CD4-positive, alpha-beta T cell treated with Interleukin-21 for 1 hour (primary cell): ENCODE measurements at places on chromosomes 1 and 21.

DNA sequence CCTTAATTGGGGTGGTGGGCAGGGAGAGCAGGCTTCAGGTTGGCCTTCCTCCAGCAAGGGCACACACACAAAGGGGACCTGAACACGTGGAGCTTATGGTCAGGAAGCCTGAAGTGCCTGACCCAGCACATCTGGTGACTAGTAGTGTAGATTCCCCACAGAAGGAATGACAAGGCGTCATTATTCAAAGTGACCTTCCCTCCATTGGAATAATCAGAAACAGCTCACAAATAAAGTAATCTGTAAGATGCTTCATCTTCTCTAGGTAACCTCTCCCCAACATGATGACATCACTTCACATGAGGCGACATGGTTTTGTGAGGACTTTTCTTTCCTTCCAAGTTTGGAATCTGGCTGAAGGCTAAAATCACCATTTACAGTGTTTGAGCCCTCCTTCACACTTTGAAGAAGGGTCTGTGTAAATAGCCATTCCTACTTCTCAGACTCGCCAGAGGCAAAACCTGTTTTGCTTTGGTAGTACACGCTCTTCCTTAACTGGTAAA is 32.8 kb upstream of the ERG start:
- no peak for DNase-seq

GRCh38 chr1:182086136-182086535 is 24.6 kb upstream of the ZNF648 start:
- no peak for DNase-seq

GRCh38 chr1:235503403-235504121 is 690 bp downstream of the B3GALNT2 start:
- no peak for DNase-seq

GRCh38 chr1:234476172-234476571 is 2.8 kb downstream of the TARBP1 start:
- DNase-seq = no peak

DNA sequence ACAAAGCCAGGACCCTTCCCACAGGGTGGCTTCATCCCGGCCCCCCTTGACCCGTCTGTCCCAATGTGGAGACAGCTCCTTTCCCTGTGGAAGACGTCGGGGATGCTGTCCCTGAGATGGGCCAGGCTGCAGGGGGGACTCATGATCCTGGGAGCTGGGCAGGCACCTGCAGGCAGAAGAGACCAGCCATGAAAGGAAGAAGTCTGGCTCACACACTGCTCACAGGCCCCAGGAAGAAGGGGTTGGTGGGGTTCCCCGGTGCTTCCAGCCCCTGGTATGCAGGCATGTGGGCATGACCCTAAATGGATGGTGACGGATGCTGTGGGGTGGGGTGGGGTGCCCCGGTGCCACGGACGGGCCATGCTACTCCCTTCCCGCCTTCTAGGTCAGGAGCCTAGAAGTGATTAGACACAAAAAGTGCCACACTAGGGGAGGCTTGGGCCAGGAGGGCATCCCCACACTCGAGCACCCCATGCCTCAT is 8.3 kb downstream of the ACTRT2 start:
- no peak for DNase-seq

DNA sequence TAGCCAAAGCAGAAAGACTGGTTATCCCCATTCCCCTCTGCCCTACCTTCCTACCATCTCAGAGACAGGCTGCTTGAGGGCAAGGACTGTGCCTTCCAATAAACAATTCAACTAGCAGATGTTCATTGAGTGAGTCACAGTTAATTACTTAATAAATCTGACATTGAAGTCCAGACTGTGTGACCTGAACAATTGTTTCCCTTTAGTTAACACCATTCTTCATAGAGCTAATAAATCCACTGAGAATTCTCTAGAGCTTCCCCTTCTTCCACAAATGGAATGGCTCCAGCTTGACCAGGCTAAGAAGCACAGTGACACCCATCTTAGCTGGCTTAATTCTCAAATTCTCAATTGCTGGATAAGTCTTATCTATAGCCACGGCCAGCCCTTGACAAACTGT is 61.9 kb upstream of the GJA5 start:
- no peak for DNase-seq

GRCh38 chr1:2975466-2976179 is 45.6 kb upstream of the ACTRT2 start:
- no peak for DNase-seq

- peak; percentile 27 for DNase-seq
These were observed 12.8 kb downstream of the OTUD7B start for GRCh38 chr1:149997585-149998262.

- no peak for DNase-seq
These were observed 203.9 kb downstream of the C1orf94 start for GRCh38 chr1:34380526-34381124.

DNA sequence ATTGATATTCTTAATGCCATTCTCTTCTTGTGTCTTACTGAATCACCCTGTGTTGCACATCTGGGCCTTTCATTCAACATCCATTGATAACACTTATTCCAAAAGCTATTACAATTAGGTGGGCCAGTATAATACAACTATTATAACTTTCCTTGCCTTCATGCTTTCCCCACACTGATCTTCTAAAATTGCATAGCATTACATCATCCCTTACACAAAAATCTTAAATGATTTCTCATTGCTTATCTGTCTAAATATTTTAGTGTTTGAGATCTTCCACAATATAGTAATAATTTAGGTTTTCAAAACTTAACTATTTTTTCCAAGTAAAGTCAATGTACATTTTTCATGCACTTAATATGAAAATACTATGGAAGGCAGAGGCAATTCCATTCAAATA is 1634.1 kb downstream of the PLA2G4A start:
- DNase-seq = no peak

- no peak for DNase-seq
These were observed 258.9 kb upstream of the PROX1 start for GRCh38 chr1:213728593-213729536.

- no peak for DNase-seq
These were observed 78.8 kb downstream of the CEP350 start for GRCh38 chr1:180033390-180033789.

DNA sequence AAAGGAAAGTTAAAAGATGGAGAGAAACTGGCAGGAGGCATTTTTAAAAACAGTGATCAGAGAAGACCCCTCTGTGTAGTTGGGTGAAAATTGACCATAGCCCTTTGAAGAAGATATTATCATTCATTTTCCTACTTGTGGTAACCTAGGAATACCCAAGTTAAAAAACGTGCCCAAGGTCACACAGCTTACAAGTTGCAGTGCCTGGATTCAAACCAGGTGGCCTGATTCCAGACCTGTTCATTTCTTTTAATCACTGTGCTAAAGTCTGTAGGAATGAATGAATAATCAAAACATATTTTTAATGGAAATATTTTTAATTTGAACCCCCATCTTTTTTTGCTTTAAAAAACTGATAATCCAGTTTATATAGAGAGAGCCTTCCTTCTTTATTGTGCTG is 35.6 kb downstream of the MARK1 start:
- DNase-seq = no peak

- no peak for DNase-seq
These were observed 74.5 kb downstream of the C1orf21 start for GRCh38 chr1:184461321-184461720.

GRCh38 chr1:35454616-35455015 is 102.6 kb downstream of the KIAA0319L start:
- DNase-seq = no peak

GRCh38 chr21:45405819-45406762 is 1.1 kb downstream of the COL18A1 start:
- DNase-seq = no peak

DNA sequence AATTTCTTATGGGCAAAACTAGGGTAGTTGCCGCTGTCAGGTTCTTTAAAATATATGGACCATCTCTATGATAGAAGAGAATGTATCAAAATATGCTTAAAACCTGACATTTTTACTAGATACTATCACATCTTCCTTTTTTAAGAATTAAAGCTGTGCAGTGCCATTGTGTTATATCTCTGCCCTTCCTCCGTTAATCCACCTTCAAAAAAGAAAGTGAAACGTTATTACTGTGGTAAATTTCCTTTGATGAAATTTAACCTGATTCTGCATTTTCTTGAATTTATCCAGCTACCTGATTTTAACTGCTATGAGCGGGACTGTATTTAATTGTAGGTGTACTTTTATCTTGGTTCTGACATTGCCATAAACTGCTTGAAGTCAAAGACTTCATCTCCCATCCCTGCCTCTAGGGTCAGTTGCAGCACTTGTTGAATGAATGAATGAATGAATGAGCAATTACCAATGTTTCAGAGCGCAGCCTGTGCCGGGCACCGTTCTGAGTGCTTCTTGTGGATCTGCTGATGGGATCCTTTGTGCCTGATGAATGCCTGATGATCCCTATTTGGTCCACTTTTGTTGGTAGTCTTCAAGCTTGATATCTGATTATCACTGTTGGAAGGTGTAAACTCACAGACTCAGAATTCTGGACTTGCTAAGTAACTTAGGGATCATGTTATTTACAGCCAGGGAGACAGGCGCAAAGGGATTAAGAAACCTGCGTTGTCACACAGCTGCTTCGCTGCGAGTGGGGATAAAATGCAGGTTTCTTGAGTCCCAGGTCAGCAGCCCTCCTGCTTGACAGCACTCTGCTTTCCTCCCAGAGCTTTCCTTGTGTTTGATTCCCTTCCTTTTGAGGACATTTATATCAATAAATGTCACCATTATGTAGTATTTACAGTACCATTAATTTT is 30.1 kb downstream of the SMYD2 start:
- DNase-seq = peak; percentile 27

DNA sequence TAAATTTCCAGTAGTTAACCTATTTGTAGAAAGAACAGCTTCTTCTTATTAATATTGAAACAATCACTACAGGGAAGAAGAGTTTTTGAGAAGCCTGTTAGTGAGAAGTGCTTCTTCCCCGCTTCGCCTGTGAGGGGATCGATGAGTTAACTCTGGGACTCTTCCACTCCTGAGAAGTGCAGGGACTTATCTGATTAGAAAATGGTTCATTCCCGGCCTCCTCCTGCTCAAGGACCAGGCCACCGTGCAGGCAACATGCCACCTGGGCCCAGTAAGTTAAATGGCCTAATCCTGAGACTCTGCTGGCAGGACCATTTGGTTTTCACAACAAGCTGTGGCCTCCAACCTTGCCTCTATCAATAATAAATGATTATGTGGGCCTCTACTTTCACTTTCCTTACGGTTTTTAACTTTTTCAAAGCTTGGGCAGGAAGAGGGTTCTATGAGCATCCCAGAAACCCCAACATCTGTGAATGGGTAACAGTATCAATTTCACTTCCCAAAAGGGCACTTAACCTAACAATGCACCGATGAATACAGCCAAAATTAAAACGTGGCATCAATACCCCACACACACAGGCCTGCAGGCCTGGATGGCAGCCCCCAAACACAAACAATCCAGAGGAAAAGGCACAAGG is 33.1 kb downstream of the SIPA1L2 start:
- DNase-seq = no peak

DNA sequence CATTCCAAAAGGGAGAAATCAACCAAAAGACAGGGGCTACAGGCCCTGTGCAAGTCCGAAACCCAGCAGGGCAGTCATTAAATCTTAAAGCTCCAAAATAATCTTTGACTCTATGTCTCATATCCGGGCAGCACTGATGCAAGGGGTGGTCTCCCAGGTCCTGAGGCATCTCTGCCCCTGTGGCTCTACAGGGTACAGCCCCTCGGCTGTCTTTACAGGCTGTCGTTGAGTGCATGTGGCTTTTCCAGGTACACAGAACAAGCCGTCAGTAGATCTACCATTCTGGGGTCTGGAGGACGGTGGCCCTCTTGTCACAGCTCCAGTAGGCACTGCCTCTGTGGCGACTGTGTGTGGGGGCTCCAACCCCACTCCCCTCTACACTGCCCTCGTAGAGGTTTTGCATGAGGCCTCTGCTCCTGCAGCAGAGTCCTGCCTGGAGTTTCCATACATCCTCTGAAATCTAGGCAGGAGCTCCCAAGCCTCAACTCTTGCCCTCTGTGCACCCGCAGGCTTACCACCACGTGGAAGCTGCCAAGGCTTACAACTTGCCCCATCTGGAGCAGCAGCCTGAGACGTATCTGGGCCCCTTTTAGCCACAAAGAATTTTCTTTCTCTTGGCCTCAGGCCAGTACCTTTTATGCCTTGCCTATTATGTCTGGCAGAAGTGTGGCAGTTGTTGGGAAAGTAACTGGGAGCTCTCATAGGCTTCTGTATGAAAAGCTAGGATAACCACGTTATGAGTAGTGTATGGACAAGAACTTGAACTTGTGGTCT is 52.5 kb downstream of the POU2F1 start:
- no peak for DNase-seq

- no peak for DNase-seq
These were observed 5.2 kb downstream of the CYB561D1 start for GRCh38 chr1:109499081-109499480.

GRCh38 chr1:228751360-228752098 is 16.2 kb downstream of the RHOU start:
- no peak for DNase-seq

GRCh38 chr1:24195136-24195535 is 8.0 kb upstream of the IFNLR1 start:
- no peak for DNase-seq

- DNase-seq = no peak
These were observed 17.6 kb downstream of the SEMA6C start for GRCh38 chr1:151128800-151129199.

GRCh38 chr1:115862403-115862802 is 21.5 kb upstream of the NHLH2 start:
- no peak for DNase-seq

DNA sequence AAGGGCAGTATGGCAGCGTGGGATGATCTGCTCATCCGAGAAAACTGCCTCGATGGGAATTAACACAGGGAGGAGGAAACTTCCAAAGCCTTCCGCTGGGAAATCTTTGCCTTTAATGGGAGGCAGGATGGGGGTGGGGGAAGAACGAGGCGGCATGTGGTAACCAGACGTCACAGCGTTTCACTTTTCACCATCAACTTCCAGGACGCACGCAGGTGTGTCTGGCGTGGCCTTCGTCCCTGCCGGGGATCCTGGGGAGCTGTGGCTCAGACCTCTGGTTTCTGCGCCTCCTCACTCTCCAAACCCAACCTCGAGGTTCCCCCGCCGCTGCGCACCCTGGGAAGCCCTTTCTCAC is 282 bp downstream of the RSPH1 start:
- DNase-seq = no peak

- peak; percentile 48 for DNase-seq
These were observed 332.7 kb downstream of the CHRM3 start for GRCh38 chr1:239718997-239719628.
